ENCODE measurements at places on chromosomes 4 and X. TPM values are rescaled to one million over a fixed set of nuclear protein-coding genes. Genes with fewer than 3 reads are reported as not detected.
A peak's percentile ranks its signal among the peaks of the same experiment; 100 is the strongest.

EIF1AX gene
- 34.8 TPM for total RNA-seq

RBM46 gene
- total RNA-seq = not detected

GAGE12E gene
- total RNA-seq = not detected

GRCh38 chr4:48046059-48046458 lies 29.5 kb downstream of the NIPAL1 start:
- DNase-seq = no peak

GRCh38 chr4:161894493-161895167 lies 269.2 kb downstream of the FSTL5 start:
- DNase-seq = no peak

GRCh38 chr4:97662133-97662532 lies 481.1 kb downstream of the STPG2 start:
- peak; percentile 2 for DNase-seq

DNA sequence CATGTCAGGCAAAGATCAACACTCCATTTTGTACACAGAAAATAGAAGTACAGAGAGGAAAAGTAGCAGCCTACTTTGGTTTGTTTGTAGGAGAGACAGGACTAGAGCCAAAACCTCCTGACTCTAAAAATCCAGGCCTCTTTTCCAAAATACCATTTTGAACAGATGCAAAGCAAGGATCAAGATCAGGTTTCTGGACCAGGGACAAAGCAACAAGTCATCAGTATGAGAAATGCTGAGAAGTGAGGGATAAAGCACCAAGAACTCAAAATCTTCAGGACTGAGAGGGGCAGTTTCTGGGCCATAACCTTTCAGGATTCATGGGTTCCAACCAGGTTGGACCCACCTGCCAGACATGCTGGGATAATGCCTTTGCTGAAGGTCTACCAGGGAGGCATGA lies 36.6 kb upstream of the MBTPS2 start:
- no peak for DNase-seq

DNA sequence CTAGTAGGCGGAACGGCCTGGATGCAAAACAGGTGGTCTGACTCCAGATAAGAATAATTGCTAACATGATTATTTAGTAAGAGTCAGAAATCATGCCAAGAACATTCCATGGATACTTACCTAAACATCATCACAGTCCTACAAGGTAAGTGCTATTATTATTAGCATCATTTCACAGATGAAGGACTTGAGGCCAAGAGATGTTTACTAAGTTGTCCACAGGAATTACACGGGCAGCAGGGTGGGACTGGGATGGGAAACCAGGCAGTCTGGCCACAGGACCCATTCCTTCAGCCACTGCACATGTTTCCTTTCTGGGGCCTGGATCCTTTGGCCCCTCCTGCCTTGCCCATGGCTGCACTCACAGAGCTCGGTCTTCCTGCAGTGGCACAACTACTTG lies 48.3 kb downstream of the ANAPC4 start:
- DNase-seq = no peak

DNA sequence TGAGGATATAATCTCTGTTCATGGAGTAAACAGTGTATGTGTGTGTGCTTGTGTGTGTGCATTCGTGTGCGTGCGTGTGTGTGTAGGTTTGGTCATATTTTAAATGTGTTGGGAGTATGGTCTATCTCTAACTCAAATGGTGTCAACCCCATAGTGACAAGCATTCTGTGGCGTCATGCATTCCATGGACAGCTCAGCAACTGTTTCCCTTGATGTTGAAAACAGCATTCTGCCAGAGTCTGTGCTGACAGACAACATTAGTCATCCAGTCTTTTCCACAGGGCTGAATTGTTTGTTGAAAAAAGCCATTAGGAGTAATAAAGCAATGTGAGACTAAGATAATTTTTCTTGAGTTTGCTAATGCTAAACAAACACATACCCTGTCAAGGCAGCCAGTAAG lies 706.6 kb downstream of the PCDH19 start:
- no peak for DNase-seq

DNA sequence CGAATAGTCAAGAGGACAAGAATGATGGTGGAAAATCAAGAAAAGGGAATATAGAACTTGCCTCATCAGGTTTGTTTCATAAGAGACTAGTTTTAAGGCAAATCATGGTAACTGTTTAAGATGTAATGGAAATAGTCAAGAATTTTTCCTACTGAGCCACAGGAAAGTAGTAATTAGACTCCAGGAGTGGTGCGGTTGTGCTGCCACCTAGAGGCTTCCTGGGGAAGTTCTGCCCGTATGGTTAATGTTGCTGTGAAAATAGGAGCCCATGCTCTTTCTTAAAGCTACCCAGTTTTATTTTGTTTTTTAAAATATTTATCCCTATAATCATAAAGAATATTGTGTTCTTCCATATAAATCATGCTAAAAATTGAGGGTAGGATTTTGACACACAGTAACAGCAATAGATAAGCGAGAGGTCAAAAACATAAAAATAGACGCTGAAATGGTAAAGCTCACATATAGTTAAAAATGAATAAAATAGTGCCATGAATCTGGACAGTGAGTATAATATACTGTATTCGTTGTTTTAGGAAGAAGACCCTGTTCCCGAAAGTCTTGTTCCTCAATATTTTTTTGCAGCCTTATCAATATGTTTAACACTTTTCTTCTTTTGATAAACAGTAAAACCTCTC lies 87.0 kb downstream of the PHOX2B start:
- DNase-seq = peak; percentile 53

All from fibroblast of villous mesenchyme (primary cell).